ENCODE measurements at places on chromosomes 3 and 15.

- no peak for DNase-seq
Observed at GRCh38 chr3:111070772-111071256, 802 bp upstream of the NECTIN3 start.

DNA sequence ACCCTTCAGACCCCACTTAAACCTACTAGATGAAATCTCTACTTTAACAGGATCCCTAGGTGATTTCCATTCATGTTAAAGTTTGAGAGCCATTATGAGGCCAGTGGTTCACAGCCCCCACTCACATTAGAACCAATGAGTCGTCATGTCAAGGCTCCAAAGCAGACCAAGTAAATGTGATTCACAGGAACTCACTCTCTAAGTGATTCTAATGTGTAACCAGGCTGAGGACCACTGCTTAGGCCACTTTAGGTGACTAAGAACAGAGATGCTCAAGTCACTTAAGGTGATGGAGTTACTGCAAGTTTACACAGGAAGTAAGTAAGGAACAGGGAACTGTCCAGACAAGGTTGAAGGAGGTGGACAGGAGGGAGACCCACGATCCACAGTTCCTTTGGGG is 7.7 kb downstream of the GALNT15 start:
- DNase-seq = no peak

GRCh38 chr3:8868996-8869395 is 94.3 kb downstream of the RAD18 start:
- no peak for DNase-seq

DNA sequence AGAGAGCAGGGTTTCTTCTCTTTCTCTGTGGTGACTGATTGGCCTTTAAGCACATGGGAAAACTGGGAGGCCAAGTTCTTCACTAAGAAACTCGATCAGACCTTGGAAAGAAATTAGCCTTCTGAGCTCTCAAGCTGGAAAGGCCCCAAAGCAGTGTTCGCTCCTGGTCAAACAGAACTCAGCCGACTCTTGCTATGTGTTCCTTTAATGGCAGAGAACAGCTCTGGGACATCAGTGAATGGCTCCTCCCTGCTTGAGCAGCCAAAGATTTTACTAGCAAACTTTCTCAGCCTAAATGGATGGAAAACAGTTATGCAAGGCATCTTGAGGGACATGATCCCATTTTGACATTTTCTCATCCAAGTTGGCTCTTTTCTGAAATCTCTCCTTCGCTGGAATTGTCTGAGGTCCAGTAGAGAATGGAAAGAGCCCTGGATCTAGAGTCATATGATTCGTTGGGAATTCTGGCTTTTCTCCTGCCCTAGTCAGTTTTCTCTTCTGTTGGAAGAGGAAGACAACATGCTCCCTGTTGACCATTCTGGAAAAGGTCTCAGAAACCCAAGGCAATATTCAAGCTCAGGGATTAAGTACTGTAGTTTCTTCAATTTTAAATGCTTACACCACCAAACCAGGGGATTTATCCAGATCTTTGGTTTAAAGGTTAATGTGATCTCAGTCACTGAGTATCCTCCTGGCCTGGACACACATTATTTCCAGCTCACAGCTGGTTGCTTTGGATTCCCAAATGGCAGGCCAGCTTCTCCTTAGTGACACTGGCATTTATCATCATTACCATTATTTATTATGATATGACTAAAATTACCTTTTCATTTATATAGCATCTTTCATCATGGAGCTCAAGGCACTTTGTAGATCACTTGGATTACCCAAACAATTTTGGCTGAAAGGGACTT is 319.6 kb downstream of the AGBL1 start:
- no peak for DNase-seq

- DNase-seq = no peak
Observed at GRCh38 chr15:68935400-68935937, 5.1 kb downstream of the SPESP1 start.

DNA sequence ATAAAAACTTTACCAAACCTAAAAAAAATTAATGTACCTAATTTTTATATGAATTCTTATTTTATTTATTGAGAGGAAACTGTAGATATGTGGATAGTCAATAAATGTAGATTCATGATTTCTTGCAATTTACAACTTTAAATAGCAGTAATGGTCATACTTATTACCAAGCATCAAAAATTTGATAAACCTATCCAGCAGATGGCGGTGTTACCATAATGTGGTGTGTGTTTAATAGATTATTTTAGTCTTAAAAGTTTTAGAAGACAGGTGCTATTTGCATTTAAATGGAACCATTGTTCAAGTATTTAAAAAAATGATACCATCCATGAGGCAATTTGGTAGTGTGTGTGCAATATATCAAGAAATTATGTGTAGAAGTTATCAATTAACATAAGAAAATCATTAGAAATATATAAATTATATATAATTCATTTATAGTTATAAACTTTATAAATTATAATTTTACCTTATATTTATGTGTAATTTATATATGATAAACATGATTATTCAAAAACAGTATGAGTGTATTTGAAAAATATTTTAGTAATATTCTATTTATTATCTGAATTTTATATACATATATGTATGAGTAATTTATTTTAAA is 176.0 kb upstream of the BCHE start:
- peak; percentile 33 for DNase-seq

- no peak for DNase-seq
Observed at GRCh38 chr3:185822221-185823000, 2.4 kb downstream of the IGF2BP2 start.

GRCh38 chr3:46571684-46572083 is 5.6 kb upstream of the LRRC2 start:
- no peak for DNase-seq

DNA sequence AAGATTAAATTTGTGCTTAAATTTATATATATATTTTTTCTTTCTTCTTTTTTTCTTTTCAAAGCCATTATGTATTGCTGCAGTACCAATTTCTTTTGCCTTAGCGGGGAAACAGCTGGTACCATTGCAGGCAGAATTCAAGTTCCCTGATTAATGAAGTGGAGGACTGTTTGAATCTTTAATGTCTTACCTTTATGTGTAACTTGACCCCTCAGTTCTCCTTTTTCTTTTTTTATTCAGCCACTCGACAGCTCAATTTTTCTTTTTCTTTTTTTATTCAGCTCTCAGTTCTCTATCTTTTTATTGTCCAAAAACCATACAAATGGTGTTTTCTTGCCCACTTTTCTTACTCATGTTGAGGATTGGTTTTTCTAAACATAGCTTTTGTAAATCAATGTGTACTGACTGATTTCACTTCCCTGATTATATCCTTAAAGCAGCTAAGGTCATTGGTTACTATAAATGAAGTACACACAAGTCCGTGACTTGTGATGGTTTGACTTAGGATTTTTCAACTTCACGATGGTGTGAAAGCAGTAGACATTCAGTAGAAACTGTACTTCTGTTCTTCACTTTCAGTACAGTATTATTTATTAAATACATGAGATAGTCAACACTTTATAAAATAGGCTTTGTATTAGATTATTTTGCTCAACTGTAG is 22.8 kb downstream of the ATP2C1 start:
- DNase-seq = no peak

DNA sequence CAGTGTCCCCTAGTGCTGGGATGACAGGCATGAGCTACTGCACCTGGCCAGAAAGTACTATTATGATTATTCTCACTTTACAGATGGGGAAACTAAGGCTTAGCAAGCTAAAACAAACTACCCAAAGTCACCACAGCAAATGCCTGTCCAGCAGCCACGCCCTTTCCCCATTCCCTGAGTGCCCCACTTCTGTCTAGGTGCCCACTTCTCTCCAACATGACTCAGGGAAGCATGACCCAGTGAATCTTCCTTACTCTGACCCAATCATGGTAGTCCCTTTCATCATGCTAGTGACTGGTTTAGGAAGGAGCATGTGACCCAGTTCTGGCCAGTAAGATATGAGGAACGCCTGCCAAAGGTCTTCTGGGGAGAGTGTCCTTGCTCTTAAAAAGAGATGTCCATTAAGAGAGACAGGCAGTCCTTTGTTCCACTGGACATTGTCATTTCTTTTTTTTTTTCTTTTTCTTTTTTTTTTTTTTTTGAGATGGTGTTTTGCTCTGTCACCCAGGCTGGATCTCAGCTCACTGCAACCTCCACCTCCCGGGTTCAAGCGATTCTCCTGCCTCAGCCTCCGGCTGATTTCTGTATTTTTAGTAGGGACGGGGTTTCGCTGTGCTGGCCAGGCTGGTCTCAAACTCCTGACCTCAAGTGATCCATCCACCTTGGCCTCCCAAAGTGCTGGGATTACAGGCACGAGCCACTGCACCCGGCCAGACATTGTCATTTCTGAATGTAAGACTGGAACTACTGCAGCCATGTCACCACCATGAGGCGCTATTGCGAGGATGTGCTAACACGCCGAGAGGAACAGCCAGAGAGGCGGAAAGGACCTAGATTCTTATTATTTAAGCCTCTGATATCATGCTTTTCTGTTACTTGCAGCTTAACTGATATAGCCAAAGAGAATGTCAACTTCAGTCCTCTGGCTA is 19.8 kb downstream of the MEGF11 start:
- DNase-seq = no peak

- no peak for DNase-seq
Observed at GRCh38 chr3:181383760-181384159, 328.0 kb upstream of the SOX2 start.

DNA sequence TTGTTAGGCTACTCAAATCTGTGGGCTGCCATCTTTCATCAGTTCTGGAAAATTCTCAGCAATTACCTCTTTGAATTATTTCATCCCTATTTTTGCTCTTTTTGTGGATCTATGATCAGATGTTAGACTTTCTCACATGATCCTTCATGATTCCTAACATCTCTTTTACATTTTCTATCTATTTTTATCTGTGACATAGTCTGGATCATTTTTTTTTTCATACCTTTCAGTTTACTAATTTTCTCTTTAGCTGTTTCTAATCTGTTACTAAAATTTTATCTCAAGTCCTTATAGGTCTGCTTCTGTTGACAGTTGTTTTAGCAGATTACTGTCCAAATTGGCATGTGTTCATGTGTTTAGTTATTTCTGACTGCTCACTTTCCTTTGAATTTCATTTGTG is 42.3 kb upstream of the HDC start:
- DNase-seq = no peak
